ENCODE measurements at places on chromosomes 4 and X. TPM values are rescaled to one million over a fixed set of nuclear protein-coding genes. Genes with fewer than 3 reads are reported as not detected.

ARAP2 gene
- 45.4 TPM for total RNA-seq

ESX1 gene
- total RNA-seq: not detected

MSX1 gene
- not detected for total RNA-seq

ZCCHC18 gene
- total RNA-seq: 0.69 TPM

ATOH1 gene
- not detected for total RNA-seq

ERCC6L gene
- 8.3 TPM for total RNA-seq

FATE1 gene
- total RNA-seq: not detected

CENPE gene
- total RNA-seq: 29.8 TPM

PTPN13 gene
- 0.26 TPM for total RNA-seq

AR gene
- 0.05 TPM for total RNA-seq

TCEAL7 gene
- not detected for total RNA-seq

ZDHHC15 gene
- total RNA-seq: 0.28 TPM

ZNF674 gene
- total RNA-seq: 2.1 TPM

CABS1 gene
- not detected for total RNA-seq

BTC gene
- not detected for total RNA-seq

FHDC1 gene
- 0.05 TPM for total RNA-seq

IDS gene
- total RNA-seq: 43.9 TPM

NUP62CL gene
- 1.1 TPM for total RNA-seq

CACNA1F gene
- 0.07 TPM for total RNA-seq

HERC6 gene
- total RNA-seq: 5.3 TPM

PDGFRA gene
- total RNA-seq: 0.28 TPM

FHIP1A gene
- total RNA-seq: not detected

TRIM61 gene
- total RNA-seq: 3.7 TPM

UGT2A1 gene
- not detected for total RNA-seq

TMEM165 gene
- 87.2 TPM for total RNA-seq

BTK gene
- total RNA-seq: not detected

LIMCH1 gene
- not detected for total RNA-seq

ARFIP1 gene
- total RNA-seq: 13.0 TPM

DDIT4L gene
- total RNA-seq: 0.56 TPM

PPBP gene
- total RNA-seq: not detected

GPM6B gene
- total RNA-seq: not detected

SMIM10 gene
- 0.88 TPM for total RNA-seq

CLIC2 gene
- total RNA-seq: 0.17 TPM

FTSJ1 gene
- 95.6 TPM for total RNA-seq

CMC4 gene
- 2.5 TPM for total RNA-seq

FGB gene
- not detected for total RNA-seq

UBQLN2 gene
- total RNA-seq: 37.8 TPM

HPSE gene
- 17.7 TPM for total RNA-seq

PRRG1 gene
- total RNA-seq: not detected

TMSB15C gene
- 3.1 TPM for total RNA-seq

SYAP1 gene
- total RNA-seq: 19.6 TPM

ANKRD17 gene
- total RNA-seq: 67.4 TPM

GLRA2 gene
- total RNA-seq: not detected

SMIM10L2A gene
- 1.2 TPM for total RNA-seq

GLUD2 gene
- total RNA-seq: 0.68 TPM

GABRQ gene
- total RNA-seq: not detected

PDLIM3 gene
- total RNA-seq: not detected

IL2 gene
- 976 TPM for total RNA-seq

HELT gene
- not detected for total RNA-seq

CDS1 gene
- total RNA-seq: not detected

WNK3 gene
- 0.12 TPM for total RNA-seq

TBC1D1 gene
- total RNA-seq: 61.6 TPM
